ENCODE measurements at places on chromosomes 6 and 20. TPM values are rescaled to one million over a fixed set of nuclear protein-coding genes. Genes with fewer than 3 reads are reported as not detected.

DNA sequence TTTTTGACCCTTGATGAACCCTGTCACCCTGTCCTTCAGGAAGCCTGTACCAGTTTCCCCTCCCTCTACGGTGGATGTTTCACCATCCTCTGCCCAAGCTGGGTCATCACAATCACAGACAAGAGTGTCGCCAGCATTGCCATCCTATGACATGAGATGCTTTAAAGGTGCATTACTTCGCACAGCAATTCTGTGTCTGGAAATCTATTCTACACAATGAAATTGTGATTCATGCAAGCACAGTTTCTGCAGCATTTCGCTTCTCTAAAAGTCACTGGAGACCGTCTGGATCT lies 2.5 kb upstream of the ULBP2 start:
- no peak for DNase-seq

- DNase-seq, result no peak
Measured at GRCh38 chr6:628766-629165, 28.1 kb downstream of the HUS1B start.

DNA sequence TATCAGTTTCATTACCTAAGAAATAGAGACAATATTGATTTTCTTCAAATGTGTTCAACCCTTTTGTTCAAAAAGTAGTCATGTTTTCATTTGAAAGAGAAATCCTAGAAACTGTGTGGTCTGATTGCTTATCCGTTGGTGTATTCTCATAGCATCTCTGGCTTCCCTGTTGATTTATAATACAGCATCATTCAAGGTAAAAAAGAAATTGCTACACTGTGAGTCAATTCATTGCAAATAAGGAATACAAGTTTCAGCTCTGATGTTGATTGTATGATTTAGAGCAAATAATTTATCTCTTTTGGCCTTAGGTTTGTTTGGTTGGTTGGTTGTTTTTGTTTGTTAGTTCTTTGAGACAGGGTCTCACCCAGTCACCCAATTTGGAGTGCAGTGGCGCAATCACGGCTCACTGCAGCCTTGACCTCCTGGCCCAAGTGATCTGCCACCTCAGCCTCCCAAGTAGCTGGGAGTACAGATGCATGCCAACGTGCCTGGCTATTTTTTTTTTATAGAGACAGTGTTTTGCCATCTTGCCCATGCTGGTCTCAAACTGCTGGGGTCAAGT lies 185.5 kb upstream of the TNFAIP3 start:
- DNase-seq, result no peak

DNA sequence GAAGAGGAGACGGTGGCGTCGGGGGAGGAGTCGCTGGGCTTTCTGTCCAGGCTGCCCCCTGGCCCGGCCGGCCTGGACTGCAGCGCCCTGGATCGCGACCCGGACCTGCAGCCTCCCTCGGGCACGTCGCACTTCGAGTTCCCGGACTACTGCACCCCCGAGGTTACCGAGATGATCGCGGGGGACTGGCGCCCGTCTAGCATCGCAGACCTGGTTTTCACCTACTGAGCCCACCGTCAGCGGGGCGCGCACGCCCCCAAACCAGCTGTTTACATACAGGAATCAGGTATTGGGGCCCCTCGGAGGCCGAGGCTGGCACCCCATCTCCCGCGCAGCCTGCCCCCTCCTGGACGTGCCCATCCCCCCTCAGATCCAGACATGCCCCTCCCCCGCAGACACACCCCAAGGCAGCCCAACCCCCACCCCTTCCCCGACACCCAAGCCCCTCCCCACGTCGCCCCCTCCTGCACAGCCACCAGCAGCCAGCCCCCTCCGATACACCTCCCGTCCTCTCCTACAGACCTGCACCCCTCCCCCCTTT lies 1.4 kb downstream of the SOX12 start:
- DNase-seq, result peak; percentile 36

- DNase-seq, result peak; percentile 51
Measured at GRCh38 chr6:92810913-92811312, 608.4 kb downstream of the EPHA7 start.

CFAP206 gene
- 0.27 TPM for total RNA-seq

HLA-F gene
- 16.9 TPM for total RNA-seq

BPI gene
- total RNA-seq, result not detected

DNA sequence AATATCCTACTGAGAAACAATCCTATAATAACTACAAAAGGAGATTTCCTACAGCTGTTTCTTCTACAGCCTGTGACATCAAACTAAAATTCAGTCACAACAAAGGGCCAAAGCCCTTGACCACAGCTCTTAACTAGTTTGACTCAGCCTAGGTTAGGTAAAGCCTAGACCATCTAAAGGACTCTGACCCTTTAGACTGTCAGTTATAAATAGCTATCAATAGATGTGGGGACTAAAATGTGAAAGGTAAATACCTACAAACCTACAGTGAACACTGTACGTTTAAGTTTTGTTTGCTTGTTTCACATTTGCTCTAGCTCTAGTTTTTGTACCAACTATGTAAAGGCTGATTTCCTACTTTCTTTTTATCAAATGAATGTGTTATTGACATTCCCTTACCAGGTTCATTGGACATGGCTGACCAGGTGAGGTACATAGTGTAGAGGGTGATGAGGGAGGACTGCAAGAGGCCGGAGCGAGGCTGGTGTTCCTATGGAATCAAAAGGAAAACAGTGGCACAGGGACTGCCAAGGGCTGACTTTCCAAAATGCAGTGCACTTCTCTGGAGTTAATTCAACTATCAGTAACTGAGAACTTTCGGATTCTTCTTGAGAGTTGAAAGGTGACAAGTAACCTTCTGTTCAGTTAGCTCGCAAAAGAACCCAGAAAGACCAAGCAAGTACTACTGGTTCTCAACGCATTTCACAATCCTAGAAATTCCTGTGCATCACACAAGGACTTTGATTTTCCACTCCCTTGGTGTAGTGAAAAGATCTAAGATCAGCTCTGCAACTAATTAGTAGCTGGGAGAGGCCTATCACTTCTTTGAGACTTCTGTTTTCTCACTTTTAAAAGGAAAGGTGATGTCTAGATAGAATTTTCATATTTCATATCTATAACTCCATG lies 17.2 kb downstream of the SERINC3 start:
- no peak for DNase-seq

- peak; percentile 49 for DNase-seq
Measured at GRCh38 chr20:19256085-19256484, 43.6 kb downstream of the SLC24A3 start.

DNA sequence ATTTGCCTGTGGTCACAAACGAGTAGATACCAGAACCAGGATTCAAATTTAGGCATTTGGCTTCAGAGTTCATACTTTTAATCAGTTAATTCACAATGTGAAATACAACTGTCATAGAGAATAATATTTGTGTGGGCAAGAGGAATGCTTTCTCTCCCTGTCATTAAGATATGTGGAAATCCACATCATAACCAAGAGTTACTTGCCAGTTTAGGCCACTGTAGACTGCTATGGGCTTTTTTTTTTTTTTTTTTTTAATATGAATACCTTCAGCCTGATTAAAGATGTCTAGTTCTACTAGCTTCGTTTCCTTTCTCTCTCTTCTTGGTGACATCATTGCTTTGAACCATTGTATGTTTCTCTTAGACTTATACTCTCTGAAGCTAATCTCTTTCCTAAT lies 244.9 kb downstream of the ZFAND3 start:
- DNase-seq, result no peak

CTCFL gene
- not detected for total RNA-seq

ADGRB3 gene
- total RNA-seq, result not detected

DNA sequence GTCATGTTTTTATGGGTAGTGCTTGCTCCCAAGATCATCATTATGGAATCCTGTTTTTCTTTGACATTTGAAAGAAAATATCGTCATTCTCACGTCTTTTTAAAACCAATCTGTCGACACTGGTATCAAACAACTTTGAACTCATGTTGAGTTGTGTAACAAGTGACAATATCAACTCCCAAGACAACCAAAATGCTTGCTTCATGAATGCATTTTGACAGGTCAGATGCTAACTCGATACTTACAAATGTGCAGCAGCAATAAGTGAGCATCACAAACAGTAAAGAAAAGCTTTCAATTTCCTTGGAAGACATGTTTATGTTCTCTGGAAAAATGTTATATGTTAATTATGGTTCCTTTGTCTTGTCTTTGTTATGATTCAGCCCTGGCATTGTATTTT lies 125.9 kb downstream of the EPHA7 start:
- no peak for DNase-seq

COL21A1 gene
- total RNA-seq, result 5.4 TPM

DNA sequence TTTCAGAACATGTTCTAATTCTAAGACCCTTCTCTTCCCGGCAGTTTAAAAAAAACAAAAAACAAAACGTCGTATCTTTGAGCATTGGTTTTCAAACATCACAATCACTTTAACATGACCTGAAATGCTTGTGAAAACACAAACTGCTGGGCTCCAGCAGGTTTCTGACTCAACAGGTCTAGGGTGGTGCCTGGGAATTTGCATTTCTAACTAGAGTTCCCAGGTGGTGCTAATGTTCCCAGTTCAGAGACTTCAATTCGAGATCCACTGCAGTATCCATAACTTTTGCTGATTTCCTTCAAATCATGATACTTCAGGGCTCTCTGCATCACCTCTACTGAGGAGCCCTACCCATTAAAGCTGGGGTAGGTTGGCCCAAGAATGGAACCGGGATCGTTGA lies 850 bp upstream of the SMPDL3A start:
- DNase-seq, result no peak

DDO gene
- not detected for total RNA-seq

GABRR1 gene
- total RNA-seq, result not detected

VPS16 gene
- total RNA-seq, result 32.1 TPM

DNA sequence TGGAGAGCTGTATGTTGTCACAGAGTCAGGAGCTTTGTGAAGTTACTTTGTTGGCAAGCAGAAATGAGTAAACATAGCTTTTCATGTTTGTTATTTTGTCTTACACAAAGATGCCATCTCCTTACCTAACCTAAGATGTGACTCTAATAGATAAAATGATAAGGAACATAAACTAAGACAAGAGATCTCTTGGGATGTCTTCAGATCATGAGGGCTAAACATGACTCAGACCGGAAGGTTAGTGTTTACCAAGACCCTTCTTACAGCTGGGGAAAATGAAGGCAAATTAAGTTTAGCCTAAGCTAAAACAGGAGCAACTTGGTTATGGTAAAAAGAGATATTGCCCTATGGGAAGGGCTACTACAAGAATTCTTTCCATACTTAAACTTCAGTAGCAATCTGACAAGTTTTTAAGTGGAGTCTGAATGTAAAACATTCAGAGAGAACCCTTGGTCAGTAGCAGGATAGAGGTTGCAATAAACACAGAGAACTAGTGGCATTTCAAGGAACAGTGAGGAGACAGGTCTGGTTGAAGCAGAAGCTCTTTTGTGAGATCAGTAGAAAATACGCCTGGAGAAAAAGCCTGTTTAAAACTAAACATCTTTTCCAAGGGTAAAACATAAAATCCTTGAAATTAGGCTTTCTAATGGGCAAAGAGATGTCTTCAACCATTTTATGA lies 29.9 kb downstream of the SGK1 start:
- DNase-seq, result no peak

DNA sequence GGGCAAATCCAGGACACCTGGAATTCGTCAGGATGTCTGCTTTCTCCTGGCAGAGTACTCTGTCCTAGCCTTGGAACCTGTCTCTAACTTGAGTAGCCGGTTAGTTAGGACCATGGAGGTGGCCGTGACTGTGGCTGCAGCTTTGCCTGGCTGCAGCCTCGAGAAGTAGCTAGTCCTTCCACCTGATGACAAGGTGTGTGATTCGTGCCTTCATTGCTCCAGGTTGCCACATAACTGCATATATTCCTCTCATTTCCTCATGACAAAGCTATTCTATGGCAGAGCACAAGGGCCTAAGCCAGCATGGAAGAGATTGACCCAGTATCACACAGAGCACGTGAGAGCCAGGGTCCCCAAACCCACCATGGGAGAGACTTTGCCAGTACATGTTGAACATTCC lies 39.8 kb upstream of the KIF25 start:
- DNase-seq, result peak; percentile 6

GRCh38 chr20:2088891-2089290 lies 12.7 kb upstream of the STK35 start:
- DNase-seq, result no peak

DNA sequence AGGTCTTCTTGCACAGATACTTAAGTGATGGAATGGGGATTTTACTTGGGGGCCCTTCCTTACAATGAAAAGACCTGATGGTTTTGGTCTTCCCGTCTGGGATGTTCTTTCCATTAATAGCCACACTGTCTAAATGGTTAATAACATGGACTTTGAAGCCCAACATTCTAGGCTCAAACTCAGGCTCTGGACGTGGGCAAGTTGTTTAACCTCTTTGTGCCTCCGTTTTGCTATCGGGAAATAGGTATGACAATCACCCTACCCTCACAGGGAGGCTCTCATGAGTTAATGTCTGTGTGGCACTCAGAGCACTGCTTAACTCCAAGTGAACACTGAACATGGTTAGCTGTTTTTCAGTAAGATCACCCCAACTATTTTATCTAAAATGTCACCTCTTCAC lies 360.7 kb upstream of the FLRT3 start:
- no peak for DNase-seq

DNA sequence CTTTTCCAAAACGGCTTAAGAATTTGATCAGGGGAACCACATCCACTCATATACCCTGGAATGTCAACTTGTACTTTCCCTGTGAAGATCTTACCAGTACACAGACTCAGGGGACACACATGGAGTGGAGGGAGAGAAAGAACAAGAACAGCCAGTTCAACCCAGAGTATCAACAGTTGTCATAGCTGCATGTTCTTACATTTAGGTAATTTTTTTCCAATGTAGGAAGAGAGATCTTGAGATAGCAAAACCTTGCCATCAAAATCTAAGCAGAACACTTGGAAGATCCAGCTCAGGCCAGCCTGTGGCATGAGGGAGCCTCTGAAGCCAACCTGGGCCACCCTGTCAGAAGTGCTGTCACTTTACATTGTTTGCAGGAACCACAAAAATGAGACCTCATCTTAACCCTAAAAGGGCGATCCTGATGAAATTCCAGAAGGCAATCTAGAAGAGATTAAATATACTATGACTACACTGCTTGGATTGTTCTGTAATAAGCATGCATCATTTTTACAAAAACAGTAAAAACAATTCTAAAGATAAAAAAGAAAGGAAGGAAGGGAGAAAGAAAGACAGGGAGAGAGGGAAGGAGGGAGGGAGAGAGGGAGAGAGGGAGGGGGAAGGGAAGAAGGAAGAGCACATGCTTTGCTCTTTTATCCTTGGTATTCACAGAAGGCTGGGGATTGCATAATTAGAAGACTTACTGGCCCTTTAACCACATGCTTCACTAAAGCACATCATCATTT lies 124.7 kb upstream of the TCF21 start:
- no peak for DNase-seq

TFAP2A gene
- 78.2 TPM for total RNA-seq

DNA sequence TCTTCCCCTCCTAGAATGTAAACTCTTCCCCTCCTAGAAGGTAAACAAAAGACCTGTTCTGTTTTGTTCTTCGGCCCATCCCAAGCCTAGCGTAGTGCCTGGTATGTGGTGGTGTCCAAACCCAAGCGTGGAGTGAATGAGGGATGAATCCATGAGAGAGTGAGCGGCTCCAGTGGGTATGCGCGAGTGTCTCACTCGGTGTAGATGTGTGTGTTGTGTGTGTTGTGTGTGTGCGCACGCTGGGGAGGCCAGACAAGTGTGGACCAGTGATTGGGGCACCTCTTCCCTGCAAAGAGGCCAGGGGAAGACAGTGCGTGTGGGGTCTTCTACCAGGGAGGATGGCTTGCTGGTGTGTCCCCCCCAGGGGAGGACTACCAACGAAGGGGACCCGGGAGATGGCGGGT lies 392 bp upstream of the SLC2A10 start:
- DNase-seq, result no peak
